ENCODE measurements at places on chromosomes 1 and 21.

GRCh38 chr1:93811326-93812065 is 67.5 kb downstream of the DNTTIP2 start:
- DNase-seq, result no peak

DNA sequence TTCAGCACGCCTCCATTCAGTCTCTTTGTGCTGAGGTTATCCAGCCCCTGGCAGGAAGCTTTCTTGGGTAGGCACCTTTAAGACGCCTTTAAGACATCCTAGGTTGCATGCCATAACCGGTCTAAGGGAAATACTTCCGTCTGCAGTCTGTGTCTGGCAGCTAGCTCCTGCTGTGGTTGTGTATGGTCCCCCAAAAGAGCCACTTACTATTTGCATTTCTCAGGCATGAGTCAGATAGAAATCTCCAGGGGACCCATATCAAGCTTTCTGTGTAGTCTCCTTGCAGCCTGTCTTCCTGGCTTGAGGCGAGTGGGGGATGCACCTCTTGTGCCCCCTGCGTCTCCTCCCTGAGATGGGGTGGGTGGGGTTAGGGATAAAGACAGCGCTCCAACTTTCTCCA is 10.0 kb upstream of the RYR2 start:
- DNase-seq, result no peak

- no peak for DNase-seq
Measured at GRCh38 chr1:10626131-10626731, 151.5 kb downstream of the PEX14 start.

DNA sequence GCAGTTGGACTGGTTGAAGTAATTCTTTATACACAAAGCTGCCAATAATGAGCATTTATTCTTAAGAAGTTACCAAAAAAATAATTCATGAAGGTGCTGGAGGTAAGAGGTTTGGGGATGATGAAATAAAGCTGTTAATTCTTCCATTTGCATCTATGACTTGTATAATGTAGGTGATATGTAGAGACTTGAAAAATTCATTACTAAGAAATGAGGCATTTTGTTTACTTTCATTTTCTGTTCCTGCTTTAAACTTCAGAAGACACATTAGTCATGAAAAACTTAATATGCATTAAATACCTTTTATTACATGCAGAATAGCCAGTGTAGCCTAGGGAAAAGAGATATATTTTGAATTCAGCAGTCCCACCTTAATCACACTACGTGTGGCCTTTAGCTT is 214.2 kb downstream of the SLC44A5 start:
- DNase-seq, result no peak

DNA sequence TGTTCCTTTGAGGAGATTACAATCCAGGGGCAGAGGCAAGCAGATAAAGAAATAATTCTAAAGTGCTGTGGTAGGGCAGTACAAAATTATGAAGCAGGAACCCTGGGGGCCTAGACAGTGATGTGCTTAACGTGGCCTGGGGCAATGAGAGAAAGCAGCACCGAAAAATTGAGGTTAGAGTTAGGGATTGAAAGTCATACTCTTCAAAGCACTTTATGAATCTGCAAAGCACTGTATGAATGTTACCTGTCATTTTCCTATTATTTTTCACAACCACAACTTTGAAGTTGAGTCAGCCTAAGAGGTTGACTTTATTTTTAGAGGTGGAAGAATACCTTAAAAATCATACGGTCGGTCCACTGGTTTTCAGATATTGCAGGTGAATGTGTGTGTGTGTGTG is 183.4 kb upstream of the NFIA start:
- DNase-seq, result no peak

DNA sequence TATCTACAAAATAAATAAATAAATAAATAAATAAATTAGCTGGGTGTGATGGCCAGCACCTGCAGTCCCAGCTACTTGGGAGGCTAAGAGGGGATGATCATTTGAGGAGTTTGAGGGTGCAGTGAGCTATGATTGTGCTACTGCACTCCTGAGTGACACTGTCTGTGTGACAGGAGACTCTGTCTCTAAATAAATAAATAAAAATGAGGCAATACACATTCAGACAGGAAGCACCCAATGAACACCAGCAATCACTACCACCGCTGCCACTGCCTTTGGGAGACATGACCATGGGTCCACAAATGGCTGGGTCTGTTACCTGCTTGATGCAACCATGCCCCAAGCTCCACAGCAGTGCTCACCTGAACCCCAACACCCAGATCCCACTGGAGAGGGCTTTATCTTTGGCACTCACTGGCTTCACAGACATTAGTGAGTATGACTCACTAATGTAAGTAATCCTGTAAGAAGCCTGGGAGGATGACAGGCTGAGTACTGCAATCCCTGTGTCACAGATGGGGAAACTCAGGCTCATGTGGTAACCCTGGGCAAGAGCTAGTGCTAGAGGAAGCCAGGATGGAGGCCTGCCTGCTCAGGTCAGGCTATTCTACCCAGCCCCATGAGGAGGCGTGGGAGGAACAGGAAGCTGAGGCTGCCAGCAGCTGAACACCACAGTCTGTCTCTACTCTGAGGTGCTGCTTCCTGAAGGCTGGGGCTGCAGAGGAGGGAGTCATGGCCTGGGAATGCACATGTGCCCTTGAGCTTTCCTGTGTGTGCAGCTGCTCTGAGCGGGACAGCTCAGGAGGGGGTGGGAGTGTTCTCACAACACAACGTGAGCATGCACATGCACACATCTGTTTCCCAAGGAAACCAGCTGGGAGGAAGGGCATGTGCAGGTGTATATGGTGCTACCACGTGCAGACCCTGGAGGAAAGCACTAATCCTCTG is 43.0 kb downstream of the SLC9A1 start:
- DNase-seq, result no peak

GRCh38 chr21:45551783-45552695 is 9.8 kb upstream of the SLC19A1 start:
- DNase-seq, result no peak

GRCh38 chr1:60705026-60705425 is 377.3 kb upstream of the NFIA start:
- DNase-seq, result no peak

DNA sequence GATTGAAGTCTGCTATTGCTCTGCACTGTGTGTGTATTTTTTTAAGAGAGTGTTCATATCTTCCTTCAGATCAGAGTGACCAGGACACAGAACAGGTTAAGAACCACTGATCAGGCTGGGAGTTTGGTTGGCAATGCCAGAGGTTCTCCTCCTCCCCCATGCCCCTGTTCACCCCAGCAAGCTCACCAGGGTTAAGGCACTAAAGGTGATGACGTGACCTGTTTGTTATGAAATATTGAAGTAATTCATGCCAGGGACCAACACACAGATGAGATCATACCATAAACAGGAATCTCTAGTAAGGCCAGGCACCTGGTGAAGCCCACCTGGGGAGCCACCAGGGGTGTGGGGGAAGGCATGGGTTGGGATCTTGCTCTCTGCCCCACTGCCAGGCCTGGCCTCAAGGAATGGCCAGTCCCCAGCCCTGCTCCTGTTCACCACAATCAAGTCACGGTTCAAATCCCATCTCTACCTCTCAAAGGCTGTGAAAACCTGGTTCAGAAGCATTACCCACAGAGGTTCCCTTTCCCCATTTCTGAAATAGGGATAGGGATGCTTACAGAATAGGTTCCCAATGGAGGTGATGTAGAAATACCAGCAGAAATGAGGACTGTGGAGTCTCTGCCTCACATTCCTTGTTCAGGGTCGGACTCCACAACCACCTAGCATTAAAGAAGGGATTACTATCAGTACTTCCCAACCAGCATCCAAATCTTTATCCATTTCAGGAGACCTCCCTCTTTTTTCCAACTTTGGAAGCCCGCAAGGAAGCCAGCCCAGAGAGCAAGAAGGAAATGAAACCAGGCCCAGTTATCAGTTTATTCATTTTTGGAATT is 2.4 kb downstream of the ID3 start:
- no peak for DNase-seq

GRCh38 chr1:110293601-110294104 is 45.5 kb upstream of the RBM15 start:
- DNase-seq, result no peak

DNA sequence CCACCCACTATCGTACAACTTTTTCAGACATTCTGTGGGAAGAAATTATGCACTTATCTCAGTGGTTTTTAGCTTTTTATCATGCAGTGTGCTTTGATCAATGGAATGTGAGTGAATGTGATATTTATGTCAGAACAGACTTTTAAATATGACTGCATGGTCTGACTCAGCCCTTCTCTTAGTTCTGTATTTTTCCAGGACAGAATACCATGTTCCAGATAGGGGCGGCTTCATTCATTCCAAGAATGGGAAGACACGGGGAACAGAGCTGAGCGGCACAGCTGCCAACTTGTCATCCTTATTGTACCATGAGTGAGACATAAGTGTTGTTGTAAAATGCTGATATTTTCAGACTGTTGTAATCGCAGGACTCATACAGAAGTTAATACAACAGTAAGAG is 214.6 kb upstream of the NCAM2 start:
- DNase-seq, result no peak

DNA sequence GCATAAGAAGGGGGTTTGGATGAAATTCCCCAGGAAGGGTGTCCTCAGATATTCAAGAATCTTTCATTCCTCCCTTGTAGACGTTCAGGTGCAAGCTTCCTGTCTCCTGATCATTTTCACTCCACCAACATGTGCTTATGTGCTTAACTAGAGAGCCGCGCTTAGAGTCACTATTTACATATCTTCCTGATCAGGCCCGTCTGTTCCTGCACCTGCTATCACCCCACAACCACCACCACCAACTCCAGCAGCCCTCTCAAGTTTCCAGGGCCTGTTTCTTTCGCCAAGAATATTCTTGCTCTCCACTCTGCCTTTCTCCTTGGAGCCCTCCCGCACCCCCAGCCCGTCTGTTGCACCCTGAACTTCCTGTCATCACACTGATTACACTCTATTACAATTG is 113.4 kb downstream of the SPSB1 start:
- DNase-seq, result peak; percentile 2

- DNase-seq, result no peak
Measured at GRCh38 chr21:42316891-42317290, 1.7 kb upstream of the TFF3 start.

GRCh38 chr1:167627615-167627864 is 2.5 kb upstream of the RCSD1 start:
- no peak for DNase-seq

- DNase-seq, result no peak
Measured at GRCh38 chr1:3679098-3679555, 26.8 kb downstream of the TP73 start.

GRCh38 chr1:60113028-60113427 is 39.5 kb upstream of the C1orf87 start:
- no peak for DNase-seq

DNA sequence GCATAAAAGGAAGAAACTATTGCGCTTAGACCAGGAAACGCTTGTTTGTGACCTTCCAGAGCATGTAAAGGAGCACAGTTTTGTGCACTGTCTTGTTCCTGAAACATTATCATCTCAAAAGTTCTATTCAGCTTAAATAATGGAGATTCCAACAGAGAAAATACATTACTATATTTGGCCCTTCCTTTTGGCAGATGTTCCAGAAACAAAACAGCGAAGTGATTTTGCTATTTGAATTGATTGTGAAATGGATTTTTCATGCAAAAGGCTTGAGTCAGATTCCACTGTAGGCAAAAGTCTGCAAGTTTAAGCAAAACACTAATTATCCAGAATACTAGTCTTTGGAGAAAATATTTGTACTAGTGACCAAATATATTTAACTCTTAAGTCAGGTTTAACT is 80.3 kb upstream of the PTBP2 start:
- no peak for DNase-seq

GRCh38 chr1:20137604-20138003 is 1.5 kb upstream of the PLA2G2F start:
- DNase-seq, result no peak

DNA sequence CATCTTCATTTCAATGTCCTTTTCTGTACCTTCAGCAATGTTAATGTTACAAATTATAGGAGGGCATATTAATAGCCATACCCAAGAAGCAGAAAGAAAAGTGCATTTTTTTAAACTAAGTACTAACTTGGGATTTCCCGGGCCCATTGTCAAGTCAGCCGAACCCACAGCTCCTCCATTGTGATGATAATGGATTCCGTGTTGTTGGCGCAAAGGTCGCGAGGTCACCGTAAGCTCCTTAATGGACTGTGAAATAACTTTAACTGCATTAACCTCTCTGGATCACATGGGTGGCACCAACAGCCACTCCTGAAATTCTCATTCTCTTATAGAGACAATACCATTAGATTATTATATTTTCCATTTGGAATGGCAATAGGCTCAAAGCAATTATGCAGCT is 250.6 kb upstream of the RRP15 start:
- DNase-seq, result no peak

DNA sequence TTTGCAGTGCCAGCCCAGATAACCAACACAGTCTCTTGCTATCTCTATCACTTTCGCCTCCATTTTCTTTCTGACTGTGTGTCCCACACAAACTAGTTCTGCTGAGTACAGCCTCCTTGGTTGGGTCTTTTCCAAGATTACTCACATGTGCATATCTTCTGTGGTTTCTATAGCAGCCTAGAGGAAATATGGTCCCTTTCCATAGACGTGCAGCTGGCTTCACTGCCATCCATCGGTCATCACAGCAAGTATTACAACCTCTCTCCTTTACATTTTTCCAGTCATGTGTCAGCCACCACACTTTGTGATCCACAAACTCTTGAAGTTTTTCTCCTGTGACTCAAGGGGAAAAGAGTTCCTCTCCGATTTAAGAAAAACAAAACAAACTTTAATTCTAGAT is 893.4 kb upstream of the ADGRL4 start:
- no peak for DNase-seq

DNA sequence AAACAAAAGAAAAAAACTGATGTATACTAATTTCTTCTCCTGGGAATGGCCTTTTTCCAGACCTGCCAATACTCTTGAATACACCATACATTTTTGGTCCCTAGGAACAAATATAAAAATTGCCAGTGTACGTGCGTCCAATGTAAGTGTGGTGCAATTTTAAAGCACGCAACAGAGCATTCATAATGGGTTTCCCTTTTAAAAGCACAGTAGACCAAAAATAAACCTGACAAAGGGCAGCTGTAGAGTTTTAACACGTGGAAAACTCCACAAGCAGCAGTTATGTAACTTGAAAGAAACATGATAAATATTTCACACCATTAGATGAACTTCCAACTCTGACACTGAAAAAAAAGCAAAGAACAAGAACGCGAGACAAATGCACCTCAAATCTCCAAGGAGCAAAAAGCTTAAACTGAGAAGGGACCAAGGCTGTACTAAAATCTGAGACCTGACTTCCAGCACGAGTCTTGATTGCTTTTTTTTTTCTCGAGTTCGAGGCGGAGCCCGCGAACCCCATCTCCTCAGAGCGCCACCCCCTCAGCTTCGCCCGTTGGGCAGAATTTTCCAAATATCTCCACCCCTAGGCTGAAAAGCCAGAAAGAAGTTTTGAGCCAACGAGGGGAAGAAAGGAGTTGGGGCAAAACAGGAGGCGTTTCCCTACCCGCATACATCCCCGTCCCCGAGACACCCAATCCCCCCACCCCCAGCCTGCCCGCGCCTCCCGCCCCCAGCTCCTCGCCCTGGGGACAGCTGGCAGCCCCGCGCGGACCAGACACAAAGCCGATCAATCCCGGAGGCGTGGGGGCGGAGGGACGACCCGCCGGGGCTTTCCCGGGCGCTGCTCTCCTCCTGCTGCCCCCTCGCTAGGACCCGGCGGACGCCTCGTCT is at the start of gene JAM2:
JAM2 (plus strand) TSS at position 599 of the 891 bp plus-strand sequence. CDS start 564 bp downstream, outside the sequence.
- no peak for DNase-seq

- DNase-seq, result no peak
Measured at GRCh38 chr1:39269791-39270342, 65.4 kb downstream of the MACF1 start.

All from NCI-H1436 treated with DMSO at 0.1 percent for 48 hours (cell line).